ENCODE measurements at places on chromosomes 5 and 9.

DNA sequence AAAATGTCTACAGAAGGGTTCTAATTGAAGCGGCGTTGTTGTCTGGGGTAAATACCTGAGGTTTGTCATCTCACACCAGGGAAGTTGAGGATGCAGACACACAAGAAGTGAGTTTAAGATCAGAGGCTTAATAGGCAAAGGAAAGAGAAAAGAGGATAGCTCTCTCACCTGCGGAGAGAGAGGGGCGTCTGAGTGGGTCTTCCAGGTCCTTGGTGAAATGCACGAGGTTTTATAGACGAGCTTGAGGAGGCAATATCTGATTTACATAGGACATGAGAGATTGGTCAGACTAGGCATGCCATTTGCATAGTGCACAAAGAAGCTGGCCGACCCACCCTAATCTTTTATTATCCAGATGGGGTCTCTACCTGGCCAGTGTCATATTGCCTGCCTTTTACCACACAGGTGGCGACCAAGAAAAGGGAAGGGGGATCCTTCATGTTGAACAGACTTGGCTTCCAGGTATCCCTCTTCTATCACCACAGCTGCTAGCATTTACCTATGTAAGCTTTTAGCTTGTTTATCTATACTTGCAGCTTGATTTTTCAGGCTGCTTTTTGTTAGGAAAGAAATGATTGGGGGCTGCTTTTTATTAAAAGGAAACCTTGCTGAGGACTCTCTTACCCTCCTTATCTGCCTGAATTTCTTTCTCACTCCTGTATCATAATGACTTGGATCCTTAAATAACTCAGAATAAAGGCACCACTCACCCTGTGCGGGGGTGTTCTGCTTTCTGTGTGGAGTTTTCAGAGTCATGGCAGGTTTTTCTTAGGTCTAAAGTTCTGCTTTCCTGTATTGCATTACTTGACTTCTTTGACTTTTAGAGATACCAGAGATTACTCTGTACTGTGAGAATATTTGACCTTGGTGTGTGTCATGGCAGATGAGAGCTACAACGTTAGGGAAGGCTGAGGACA lies 9.4 kb upstream of the GLT6D1 start:
- no peak for DNase-seq

DNA sequence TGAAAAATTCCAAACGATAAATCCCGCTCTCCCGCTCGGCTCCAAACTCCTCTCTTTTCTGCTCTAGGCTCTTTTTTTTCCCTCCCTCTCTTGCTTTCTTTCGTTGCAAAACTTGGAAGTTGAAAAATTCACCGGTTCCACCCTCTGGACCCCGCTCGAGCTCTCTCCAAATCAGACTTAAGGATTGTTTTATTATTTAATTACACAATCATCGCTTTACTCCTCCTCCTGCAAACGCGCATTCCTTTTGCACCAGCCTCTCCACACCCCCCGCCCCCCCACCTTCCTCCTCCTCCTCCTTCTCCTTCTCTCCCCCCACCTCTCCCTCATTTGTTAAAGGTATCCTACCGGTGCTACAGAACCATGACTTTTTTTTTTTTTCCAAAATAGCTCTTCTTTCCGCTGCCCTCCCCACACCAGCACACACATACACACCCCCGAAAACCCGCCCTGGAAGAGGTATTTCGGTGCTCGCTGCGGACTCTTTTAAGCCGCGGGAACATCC lies 535 bp upstream of the NFIB start:
- peak; percentile 5 for DNase-seq

GRCh38 chr5:103602438-103602837 lies 39.8 kb upstream of the NUDT12 start:
- DNase-seq = no peak

DNA sequence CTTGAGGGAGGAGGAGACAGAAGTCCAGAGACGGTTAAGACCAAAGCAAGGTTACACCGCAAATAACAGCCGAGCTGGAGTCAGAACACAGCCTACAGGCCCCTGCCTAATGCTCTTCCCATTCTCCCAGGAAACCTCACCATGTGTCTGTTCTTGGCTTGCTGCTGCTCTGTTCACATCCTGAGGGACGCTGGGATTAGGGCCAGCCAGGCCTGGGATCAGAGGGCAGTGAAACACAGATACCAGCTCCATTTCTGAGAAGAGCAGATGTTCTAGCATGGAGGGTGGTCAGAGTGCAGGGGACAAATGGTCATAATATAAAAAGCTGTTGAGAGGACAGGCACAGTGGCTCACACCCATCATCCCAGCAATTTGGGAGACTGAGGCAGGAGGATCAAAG lies 124.8 kb upstream of the LARP1 start:
- no peak for DNase-seq

DNA sequence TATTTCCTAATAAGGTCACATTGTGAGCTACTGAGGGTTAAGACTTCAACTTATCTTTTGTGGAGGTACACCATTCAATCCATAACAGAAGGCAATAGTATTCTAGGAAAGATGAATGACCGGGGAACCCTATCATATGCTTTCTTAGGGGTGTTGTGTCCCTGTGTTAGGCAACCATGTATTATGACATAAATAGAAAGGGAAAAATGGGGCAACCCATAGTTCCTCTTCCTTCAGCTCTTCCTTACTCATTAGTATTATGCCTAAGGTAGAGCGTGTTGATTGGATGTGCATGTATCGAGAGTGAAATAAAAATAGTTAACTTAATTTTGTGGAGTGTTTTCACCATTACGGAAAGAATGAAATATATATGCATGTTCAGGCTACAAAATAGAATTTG lies 6.0 kb upstream of the CCNJL start:
- DNase-seq = no peak

DNA sequence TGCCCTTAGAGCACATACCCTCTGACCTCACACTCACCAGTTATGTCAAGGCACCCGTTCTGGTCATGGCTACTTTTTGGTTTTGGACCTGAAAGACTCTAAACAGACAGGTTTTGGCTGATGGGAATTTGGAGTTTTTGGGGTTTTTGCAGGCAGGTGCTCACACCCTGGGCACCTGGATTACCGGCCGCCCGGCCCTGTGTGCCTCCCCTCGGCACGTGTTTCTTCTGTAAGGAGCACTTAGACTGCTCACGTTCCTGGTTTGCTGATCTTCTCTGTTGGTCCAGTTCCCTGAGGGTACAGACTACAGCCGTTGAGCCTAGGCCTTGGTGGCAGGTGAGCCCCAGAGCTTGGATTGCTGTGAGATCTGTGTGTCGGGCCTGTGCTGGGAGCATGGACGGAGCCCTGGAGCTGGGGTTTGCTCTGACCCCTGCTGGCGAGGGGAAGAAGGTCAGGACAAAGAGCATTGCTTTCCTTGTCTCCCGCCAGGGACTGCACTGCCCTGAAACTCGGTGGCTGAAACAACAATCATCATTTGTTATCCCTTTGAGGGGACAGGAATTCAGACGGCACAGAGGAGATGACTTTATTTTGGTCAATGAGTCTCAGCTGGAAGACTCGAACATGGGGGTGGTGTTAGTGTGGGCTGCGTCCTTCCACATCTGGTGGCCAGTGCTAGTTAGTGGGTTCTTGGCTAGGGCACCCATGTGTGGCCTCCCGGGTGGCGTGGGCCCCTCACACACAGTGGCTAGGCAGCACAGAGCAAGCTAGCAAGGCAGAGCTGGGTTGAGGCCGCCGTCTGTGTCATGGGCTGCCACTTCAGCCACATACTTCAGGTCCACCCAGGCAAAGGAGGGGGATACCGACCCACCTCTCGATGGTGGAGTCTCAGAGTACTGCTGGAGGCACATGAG lies 76.4 kb downstream of the EHMT1 start:
- no peak for DNase-seq

DNA sequence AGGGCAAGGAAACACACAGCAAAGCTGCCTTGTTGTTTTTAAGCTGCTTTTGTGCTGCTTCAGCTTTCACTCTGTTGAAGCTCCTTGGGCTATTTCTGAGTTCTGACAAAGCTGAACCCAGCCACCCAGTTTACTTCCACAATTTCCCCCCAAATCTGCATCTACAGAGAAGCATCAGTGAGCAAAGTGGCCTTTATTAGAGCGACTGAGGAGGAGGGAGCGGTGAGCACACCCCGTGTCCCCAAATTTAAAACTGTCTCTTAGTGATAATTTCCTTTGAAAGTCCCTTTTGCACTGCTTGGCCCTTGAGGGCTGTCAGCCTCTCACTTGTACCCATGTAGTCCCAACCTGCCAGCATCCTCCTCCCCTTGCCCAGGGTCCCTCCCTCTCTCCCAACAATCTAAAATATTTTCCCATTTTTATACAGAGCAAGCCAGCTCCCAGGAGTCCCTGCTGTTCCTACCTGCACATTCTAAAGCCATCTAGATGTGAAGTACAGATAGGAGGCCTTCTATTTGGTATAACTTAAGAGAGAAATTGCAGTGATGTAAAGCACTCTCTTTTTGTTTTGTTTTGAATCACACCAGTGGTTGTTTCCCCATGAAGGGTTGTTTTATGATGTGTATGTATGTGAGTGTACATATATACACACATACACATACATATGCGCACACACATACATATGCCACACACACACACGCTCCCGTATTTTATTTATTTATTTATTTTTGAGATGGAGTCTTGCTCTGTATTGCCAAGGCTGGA lies 313.5 kb downstream of the TLE4 start:
- DNase-seq = no peak

DNA sequence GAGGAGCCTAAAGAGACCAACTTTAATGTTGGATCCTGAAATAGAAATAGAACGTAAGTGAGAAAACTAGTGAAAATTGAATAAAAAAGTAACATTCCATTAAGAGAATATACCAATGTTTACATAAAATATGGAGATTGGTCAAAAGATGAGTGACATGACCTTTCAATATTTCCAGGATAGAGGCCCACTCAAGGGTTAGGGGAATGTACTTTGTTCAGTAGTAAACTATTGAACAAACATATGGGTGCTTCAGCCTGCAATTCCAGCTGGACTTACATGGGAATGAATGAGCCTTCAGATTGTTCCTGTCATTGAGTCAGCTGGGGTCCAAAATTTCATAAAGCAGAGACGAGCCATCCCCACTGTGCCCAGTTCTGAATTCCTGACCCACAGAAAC lies 371.7 kb upstream of the POU5F2 start:
- no peak for DNase-seq

- DNase-seq = no peak
Observed at GRCh38 chr5:13990896-13991295, 46.4 kb upstream of the DNAH5 start.

- DNase-seq = no peak
Observed at GRCh38 chr9:105690742-105691141, 3.6 kb upstream of the TMEM38B start.

- no peak for DNase-seq
Observed at GRCh38 chr5:73201547-73202513, 28.8 kb downstream of the TMEM174 start.

DNA sequence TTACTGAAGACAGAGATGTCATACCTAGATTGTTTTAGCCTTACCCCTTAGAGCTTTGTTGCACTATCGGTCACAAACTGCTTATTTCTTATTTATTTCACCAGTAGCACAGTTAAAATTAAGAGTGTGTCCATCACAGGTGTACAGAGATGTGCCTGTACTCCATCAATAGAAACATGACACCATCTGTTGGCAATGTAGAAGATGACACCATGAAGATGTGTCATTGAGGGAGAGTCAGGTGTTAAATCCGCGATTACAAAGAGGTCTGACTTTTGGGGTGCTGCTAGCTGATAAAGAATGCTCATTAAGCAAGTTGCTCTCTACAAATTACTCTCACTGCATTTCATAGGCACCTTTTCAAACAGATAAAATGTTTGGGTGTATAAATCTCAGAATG lies 164.4 kb downstream of the SMARCA2 start:
- no peak for DNase-seq

DNA sequence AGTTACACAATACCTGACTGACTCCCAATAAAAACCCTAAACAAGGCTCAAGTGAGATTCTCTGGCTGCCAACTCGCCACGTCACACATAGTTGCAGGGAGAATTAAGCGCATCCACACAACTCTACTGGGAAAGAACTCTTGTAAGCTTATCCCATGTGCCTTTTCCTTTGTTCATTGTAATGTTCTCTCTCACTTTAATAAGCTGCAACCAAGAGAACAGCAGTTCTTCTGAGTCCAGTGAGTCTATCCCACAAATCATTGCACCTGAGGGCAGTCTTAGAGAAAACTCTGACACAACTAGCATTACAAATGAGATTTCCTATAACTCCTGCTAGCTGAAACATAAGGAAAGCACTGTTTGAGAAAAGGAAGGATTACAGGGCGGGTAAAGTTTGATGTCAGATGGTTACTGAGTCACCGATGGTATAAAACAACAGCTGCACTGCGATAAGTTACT lies 27.4 kb downstream of the CENPK start:
- DNase-seq = no peak

- no peak for DNase-seq
Observed at GRCh38 chr5:151085517-151086041, 4.7 kb upstream of the TNIP1 start.

DNA sequence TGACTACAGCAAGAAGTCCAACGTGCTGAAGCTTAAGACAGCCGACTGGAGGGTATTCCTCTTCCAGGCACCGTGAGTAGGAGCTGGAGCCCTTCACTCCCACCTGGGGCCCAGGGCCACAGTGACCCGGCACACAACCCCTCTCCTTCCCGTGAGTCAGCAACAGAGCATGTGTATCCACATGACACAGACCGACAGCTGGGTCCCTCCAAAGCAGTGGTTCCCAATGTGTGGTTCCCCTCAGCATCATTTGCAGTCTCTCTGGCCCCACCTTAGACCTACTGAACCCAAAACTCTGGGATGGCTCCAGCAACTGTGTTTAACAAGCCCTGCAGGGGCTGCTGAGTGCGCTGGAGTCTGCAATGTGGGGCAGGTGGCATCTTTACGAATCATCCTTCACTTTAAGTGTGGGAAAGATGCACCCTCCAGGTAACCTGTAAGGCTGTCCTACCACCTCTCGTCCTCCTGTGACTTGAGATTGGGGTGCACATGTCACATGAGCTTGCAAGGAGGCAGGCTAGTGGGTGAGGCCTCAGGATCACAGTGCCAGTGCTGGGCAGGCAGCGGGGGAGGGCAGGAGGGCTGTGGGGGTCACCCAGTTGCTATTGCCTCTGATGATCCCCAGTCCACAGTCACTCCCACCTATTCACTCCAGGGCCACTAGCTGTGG lies 42.2 kb downstream of the PSD2 start:
- no peak for DNase-seq

DNA sequence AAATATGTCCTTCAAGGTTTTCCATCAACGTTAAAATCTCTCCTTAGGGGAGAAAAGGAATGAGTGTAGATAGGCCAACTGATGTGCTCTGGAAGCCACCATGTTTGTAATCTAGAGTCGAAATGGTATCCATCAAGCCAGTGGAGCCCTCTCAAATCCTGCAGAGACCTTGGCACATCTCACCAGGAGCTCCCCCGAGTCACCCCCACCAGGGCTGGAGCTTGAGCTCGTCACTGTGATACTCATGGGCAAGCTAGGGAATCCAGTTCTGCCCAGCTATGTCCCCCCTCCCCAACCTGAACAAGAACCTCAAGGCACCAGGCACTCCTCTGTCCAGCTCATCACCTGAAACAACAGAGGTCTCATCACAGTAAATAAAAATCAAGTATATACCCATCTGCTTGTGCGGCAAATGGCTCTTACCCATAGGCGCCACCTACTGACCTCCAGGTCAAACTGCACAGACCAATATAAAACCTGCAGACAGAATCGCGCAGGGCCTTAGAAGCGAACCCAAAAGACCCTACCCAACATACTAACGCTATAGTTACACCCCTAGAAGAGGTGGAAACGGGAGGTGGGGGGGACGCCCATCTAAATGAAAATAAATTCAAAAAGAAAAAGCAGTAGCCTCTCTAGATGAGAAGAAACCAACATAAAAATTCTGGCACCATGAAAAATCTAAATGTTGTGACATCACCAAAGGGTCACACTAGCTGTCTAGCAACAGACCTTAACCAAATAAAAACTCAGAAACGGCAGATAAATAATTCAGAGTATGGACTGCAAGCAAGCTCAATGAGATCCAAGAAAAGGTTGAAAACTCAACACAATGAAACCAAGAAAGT lies 75.0 kb downstream of the TTC39B start:
- DNase-seq = no peak

Measured in GOT3 (cell line).